ENCODE measurements at places on chromosomes 5 and 9. TPM values are rescaled to one million over a fixed set of nuclear protein-coding genes. Genes with fewer than 3 reads are reported as not detected.

Gene MYMK
- not detected for polyA plus RNA-seq

Gene PCDHAC2
- not detected for polyA plus RNA-seq

Gene SEC61B
- polyA plus RNA-seq: 441 TPM

Gene AHRR
- 11.9 TPM for polyA plus RNA-seq

Gene ZBED3
- 0.75 TPM for polyA plus RNA-seq

Gene C1QTNF3
- polyA plus RNA-seq: 1.1 TPM

DNA sequence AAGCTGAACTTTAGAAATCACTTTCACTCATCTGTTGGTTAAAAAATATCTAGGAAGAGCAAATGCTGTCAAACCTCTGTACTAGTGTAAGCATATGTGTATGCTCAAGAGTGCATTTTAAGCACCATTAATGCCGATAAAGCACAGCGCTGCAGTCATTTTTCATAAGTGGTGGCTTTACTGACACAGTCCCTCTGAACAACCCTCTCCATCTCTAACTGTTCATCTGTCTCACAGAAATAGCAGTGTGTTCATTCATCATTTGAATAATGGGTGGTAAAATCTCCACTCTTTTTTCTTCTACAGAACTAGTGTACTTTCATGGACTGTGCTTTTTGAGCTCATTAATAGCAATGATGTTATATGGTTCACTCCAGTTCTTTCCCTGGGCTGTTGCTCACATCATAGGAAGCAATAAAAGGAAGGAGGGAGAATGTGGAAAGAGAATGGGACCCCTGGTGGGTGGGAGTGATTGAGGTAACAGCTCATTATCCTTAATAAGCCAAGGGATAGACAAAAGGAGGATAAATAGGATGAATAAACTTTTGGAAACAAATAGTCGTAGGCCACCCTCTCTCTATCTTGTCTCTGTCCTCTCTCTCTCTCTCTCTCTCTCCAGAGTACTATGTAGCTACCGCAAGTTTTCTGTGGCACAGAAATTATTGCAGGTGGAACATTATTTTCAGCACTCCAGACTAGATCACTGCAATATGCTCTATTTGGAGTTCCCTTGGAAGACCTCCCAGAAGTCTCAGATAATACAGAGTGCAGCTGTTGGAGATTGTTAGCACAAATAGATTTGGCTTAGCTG lies 117.9 kb upstream of the PRDM9 start:
- no peaks in the 10 kb centered on the region for H3K36me3 ChIP-seq
- H3K27ac ChIP-seq: no peak overlapping the region
- H3K4me1 ChIP-seq: no peaks in the 10 kb centered on the region
- no peaks in the 10 kb centered on the region for H3K27me3 ChIP-seq

DNA sequence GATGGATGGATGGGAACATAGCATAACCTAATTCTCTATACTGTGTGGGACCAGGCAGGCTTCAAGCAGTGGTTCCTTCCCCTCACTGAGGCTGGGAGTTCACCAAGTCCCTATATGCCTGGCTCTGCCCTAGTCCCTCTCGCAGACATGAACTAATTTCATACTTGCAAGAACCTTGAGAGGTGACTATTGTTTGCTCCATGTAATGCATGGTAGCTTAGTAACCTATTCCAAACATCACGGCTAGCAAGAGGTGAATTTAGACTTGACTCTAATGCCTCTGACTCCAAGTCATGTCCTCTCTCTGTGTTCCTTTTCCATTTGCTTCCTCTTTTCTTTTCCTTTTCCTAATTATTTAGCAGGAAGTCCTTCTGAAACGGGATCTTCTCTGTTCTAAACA lies 25.9 kb upstream of the ERMP1 start:
- H3K36me3 ChIP-seq: no peaks in the 10 kb centered on the region
- H3K4me1 ChIP-seq: no peaks in the 10 kb centered on the region
- no peak for DNase-seq
- no peaks in the 10 kb centered on the region for H3K27me3 ChIP-seq
- H3K4me3 ChIP-seq: no peak overlapping the region
- H3K27ac ChIP-seq: no peak overlapping the region

GRCh38 chr9:113572076-113572861 lies 108.7 kb downstream of the RGS3 start:
- DNase-seq: no peak
- no peak overlapping the region for H3K4me3 ChIP-seq
- H3K27ac ChIP-seq: no peak overlapping the region
- H3K27me3 ChIP-seq: no peaks in the 10 kb centered on the region
- peaks cover 26% of the 10 kb centered on the region for H3K4me1 ChIP-seq

- H3K27me3 ChIP-seq: no peaks in the 10 kb centered on the region
- H3K36me3 ChIP-seq: 0 out of 2 replicates have a peak, but pooled peaks cover 4% of the 10 kb centered on the region
- no peak overlapping the region for H3K4me3 ChIP-seq
- H3K4me1 ChIP-seq: peaks cover 67% of the 10 kb centered on the region
- H3K27ac ChIP-seq: peak overlapping the region; percentile 100
Measured at GRCh38 chr9:129701549-129701948, 36.1 kb downstream of the PRRX2 start.

- H3K27me3 ChIP-seq: no peaks in the 10 kb centered on the region
- no peak overlapping the region for H3K4me3 ChIP-seq
- H3K36me3 ChIP-seq: 0 out of 2 replicates have a peak, but pooled peaks cover 8% of the 10 kb centered on the region
- no peak overlapping the region for H3K27ac ChIP-seq
- peaks cover 22% of the 10 kb centered on the region for H3K4me1 ChIP-seq
Measured at GRCh38 chr9:134656334-134657006, 14.9 kb downstream of the COL5A1 start.

GRCh38 chr5:148177207-148177606 lies 8.9 kb downstream of the SPINK14 start:
- H3K4me3 ChIP-seq: no peak overlapping the region
- H3K36me3 ChIP-seq: no peaks in the 10 kb centered on the region
- no peak for DNase-seq
- no peak overlapping the region for H3K27ac ChIP-seq
- no peaks in the 10 kb centered on the region for H3K4me1 ChIP-seq

DNA sequence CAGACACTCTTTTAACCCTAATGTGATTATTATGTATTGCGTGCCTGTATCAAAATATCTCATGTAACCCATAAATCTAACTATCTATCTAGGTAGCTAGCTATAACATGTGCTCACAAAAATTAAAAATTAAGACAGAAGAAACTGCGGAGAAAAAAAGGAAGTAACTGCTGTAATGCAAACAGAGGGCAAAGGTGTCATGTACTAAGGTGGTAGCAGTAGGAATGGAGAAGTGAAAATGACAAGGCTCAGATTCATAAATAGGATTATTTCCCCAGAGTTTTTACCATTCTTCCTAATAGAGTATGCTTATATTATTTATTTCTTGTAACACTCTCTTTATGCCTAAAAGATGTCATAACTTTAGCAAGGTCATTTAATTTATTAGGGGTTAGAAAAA lies 1527.5 kb upstream of the C9orf72 start:
- H3K27me3 ChIP-seq: no peaks in the 10 kb centered on the region
- no peaks in the 10 kb centered on the region for H3K36me3 ChIP-seq
- H3K27ac ChIP-seq: no peak overlapping the region
- no peaks in the 10 kb centered on the region for H3K4me1 ChIP-seq
- H3K4me3 ChIP-seq: no peak overlapping the region
- DNase-seq: no peak

- H3K27ac ChIP-seq: no peak overlapping the region
- no peaks in the 10 kb centered on the region for H3K36me3 ChIP-seq
- peaks cover 20% of the 10 kb centered on the region for H3K27me3 ChIP-seq
- peaks cover 12% of the 10 kb centered on the region for H3K4me1 ChIP-seq
- peak; percentile 61 for DNase-seq
Measured at GRCh38 chr5:178589180-178590140, 733 bp downstream of the COL23A1 start.

DNA sequence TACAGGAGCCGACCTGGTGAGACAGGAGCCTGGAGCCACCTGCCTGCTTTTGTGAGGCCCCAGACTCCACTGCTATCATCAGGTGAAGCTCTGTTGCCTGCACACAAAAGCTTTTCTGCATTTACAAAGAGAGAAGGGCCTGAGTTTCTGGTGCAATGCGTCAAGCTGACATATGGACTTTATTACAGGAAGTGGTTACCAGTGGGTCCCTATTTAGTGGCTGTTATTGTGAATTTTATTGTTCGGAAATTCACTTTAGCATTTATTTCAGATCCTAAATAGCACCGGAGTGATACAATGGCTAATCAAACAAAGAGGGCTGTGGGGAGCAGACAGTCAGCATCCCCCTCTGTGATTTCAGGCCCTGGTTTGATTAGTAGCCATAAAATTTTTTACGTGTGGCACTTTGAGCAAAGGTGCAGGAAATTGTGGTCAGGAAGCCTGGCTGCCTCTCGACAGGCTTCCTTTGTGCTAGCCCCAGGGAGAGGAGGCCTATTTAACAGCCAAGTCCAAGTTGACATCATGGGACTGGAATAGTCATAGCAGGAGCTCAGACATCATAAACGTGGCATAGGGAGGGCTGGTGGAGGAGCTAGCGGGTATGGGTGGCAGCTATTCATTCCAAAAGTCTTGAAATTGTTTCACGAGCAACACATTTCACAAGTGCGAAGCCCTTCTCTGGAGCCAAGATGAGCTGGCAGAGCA lies 8.4 kb downstream of the TGFBI start:
- peak overlapping the region; percentile 90 for H3K27ac ChIP-seq
- DNase-seq: peak; percentile 85
- peaks cover 77% of the 10 kb centered on the region for H3K36me3 ChIP-seq
- H3K4me1 ChIP-seq: peaks cover 53% of the 10 kb centered on the region

- no peaks in the 10 kb centered on the region for H3K36me3 ChIP-seq
- no peak overlapping the region for H3K4me3 ChIP-seq
- DNase-seq: no peak
- no peaks in the 10 kb centered on the region for H3K27me3 ChIP-seq
- H3K4me1 ChIP-seq: no peaks in the 10 kb centered on the region
Measured at GRCh38 chr5:4627929-4628328, 512.2 kb upstream of the ADAMTS16 start.

DNA sequence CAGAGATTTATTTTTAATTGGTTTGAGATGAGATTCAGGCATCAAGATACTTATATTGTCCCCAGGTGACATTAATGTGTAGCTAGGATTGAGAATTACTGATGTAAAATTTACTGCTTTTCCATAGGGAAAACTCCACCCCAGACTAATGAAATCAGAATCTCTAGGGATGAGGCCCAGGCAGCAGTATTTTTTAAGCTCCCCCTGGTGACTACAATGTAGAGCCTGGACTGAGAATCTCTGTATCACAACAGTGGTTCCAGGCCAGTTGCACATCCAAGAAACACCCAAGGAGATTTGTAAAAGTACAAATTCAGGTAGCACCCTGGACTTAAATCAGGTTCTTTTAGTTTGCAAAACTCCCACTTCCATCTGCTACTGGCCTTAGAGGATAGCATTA lies 185.7 kb downstream of the MARCHF11 start:
- H3K4me3 ChIP-seq: no peak overlapping the region
- H3K27me3 ChIP-seq: peaks cover 17% of the 10 kb centered on the region
- peak; percentile 45 for DNase-seq
- no peaks in the 10 kb centered on the region for H3K36me3 ChIP-seq
- no peak overlapping the region for H3K27ac ChIP-seq
- H3K4me1 ChIP-seq: peaks cover 11% of the 10 kb centered on the region

DNA sequence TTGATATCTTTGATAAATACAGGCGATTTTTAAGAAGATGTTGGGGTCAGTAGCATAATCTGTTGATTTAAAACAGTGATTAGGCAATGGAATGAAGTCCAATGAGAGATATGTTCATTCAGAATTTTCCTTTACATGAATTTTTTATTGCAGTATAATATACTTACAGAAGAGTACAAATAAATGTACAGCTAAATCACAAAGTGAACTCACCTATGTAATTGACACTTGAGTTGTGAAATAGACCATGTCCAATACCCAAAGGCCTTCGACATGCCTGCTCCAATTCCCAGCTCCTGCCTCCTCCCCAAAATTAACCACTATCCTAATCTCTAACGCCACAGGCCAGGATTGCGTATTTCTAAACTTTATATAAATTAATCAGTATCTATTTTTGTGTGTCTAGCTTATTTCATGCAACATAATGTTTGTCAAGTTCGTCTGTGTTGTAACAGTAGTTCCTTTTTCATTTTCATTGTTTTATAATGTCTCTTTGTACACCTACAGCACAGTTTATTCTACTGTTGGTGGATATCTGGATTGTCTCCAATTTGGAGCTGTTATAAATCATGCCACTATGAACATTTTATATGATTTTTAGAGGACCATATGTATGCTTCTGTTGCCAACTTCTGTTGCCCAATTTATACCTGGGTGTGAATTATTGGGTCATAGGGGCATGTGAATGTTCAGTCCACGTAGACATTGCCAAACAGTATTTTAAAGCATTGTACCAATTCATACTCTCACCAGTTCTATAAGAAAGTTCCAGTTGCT lies 208.3 kb downstream of the TLE1 start:
- no peaks in the 10 kb centered on the region for H3K36me3 ChIP-seq
- 0 out of 2 replicates have a peak, but pooled peaks cover 8% of the 10 kb centered on the region for H3K27me3 ChIP-seq
- no peak overlapping the region for H3K27ac ChIP-seq
- DNase-seq: no peak

DNA sequence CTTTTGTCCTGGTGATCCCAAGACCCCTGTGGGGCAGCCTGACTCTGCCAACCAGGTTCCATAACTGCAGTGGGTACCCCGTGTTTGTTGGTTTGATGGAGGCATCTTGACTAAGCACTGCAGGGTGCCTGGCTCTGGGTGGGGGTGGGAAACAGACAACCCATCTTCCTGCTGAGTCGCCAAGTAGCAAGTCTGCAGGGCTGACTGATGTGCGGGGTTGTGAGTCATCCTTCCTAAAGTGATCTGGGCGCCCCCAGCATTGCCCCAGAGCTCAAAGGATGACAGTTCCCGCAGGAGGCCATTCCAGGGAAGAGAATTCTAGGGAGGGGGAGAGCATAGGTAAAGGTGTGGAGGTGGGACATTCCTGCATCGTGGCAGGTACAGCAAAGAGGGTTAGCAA lies 23.5 kb downstream of the DAB2IP start:
- H3K36me3 ChIP-seq: no peaks in the 10 kb centered on the region
- H3K27ac ChIP-seq: no peak overlapping the region

DNA sequence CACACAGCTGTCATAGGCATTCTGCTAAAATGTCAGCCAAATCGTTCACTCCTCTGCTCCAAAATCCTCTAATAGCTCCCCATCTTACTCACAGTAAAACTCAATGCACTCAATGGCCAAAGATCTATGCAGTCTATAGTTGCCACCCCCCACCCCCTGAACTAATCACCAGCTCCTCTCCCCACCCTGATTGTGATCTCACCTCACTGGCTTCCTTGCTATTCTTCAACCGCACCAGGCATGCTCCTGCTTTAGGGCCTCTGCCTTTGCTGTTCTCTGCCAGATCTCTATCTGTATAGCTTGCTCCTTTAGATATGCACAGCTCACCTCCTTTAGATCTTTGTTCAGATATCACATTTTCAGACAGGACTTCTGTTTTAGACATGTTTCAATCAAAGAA lies 33.2 kb upstream of the SNX2 start:
- H3K4me1 ChIP-seq: no peaks in the 10 kb centered on the region
- peak; percentile 27 for DNase-seq
- no peaks in the 10 kb centered on the region for H3K27me3 ChIP-seq

- H3K4me3 ChIP-seq: no peak overlapping the region
- no peaks in the 10 kb centered on the region for H3K36me3 ChIP-seq
- no peaks in the 10 kb centered on the region for H3K4me1 ChIP-seq
- H3K27me3 ChIP-seq: peaks cover 34% of the 10 kb centered on the region
- no peak for DNase-seq
- no peak overlapping the region for H3K27ac ChIP-seq
Measured at GRCh38 chr5:76672242-76672641, 43.7 kb upstream of the F2R start.

All from GM23248 (cell line).